ENCODE measurements at places on chromosomes 16 and 17.

- DNase-seq: no peak
Observed at GRCh38 chr17:29004081-29004692, 1.6 kb downstream of the SEZ6 start.

- no peak for DNase-seq
Observed at GRCh38 chr17:42913522-42913921, 12.9 kb downstream of the G6PC1 start.

GRCh38 chr16:6274351-6274750 is 1058.3 kb upstream of the RBFOX1 start:
- DNase-seq: no peak

DNA sequence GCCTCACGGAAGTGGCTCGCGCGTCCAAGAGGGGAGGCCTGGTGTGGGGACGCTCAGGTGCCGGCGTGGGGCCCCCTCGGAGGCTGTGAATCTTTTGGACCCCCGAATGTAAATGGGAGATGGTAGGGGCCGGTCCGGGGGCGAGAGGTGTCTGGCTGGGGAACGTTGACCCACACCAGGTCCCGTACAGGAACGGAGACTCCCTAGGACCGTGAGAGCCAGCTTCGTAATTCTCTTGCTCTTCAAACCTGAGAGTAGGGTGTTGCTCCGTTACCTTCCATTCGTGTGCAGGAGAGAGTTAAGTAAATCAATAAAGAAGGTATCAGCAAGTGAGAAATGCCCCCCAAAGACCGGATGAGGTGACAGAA is 481 bp downstream of the LYRM1 start:
- no peak for DNase-seq
